ENCODE measurements at places on chromosomes 5 and 9.

DNA sequence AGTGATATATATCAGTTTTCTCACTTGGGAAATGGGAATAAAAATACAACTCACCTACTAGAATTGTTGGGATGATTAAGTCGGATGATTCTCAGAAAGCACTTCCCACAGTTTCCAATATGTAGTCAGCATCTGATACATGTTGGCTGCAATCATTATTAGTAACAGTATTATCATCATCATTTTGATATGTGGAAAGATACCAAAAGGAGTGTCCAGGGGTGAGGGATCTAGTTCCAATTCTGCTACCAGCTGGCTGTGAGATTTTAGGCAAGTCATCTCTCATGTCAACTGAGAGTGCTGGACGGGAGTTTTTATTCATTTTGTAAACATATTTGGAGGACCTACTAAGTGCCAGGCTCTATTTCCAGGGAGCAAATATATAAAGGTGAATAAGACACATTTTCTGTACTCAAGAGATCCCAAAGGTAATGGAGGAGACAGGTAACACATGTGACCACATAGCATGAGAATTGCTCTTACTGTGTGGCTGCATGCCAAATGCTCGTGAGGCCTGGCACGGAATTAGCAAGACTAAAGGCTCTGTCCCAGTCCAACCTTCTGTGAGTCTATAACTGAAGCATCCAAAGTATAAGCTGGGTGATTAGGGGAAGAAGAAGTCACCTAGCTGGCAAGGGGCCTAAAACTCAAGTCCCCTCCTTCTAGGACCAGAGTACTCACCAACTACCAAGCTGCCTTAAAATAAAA, 83.0 kb downstream of the GRIA1 start:
- peak; percentile 72 for DNase-seq

DNA sequence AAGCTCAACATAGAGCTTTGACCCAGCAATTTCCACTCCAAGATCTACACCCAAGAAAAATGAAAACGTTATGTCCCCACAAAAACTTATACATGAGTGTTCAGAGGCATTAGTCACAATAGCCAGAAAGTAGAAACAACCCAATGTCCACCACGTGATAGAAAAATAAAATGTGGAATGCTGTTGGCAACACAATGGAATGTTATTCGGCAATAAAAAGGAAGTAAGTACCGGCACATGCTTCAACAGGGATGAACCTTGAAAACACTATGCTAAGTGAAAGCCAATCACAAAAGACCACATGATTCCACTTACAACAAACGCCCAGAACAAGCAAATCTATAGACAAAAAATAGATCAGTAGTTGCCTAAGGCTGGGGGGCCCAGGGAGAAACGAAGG, 6.0 kb downstream of the UBQLN1 start:
- DNase-seq, result no peak

DNA sequence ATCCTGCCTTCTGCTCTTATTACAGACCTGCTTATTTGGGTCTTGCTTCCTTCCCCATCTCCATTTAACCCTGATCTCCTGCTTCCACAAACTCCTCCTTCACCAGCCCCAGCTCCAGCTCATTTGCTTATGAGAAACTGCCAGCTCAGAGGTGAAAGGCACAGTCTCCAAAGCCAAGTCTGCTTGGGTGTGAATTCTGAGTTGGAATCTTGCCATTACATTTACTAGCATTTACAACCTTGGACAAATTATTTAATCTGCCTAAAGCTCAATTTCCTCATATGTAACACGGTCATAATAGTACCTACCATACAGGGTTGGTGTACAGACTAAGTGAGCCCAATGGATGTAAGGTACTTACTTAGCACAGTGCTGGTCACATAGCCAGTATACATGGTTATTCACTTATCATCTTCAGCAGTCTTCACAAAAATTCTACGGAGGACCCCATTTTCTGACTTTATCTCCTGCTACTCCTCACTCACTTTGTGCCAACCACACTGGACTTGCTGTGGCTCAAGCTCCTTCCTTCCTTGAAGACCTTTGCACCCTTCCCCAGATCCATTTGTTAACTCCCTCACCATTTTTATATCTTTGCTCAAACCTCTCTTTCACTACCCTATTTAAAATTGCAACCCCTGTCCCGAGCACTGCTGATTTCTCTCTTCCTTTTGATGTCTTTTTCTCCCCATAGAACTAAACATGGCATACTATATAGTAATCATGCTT, 86.2 kb downstream of the DOCK2 start:
- DNase-seq, result no peak

DNA sequence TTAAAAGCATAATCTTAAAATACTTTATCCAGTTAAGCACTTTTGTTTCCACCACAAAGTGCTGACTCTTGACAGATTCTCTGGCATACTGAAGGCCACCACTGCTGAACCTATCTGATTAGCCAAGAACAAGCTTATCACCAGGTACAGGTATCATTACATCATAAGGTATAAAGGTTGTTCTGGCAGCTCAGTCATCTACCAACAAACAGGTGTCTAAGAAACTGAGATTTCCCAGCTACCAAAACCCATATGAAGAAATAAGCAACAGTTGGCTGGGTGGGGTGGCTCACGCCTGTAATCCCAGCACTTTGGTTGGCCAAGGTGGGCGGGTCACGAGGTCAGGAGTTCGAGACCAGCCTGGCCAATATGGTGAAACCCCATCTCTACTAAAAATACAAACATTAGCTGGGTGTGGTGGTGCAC, 5.0 kb downstream of the MTMR12 start:
- DNase-seq, result no peak

DNA sequence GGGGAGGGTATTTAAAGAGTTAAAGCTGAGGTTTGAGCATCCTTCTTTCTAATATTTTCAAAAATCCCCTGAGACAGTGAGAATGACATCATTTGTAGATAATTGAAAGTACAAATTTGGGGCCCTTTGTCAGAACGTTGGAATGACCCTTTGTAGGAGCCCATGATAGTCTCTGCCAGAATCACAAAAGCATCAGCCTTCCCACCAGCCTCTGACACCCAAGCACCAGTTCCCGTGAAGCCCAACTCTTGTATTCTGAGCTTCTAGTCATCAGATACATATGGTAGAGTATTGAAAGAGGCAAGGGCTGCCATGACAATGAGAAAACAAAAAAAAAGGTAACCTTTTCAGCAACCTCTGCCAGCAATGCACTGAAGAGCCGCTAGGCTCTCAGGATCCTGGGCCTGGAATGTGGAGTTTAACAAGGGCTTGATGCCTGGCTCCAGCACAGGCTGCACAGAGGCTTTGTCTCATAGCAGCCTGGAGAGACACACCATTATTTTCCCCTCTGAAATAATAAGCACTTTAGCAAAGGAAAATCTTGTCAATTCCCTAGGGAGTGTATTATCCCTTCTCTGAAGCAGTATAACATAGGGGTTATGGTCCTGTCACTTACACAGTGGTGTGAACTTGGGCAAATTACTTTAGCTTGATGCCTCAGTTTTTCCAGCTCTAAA, 114.4 kb downstream of the ZNF608 start:
- no peak for DNase-seq

DNA sequence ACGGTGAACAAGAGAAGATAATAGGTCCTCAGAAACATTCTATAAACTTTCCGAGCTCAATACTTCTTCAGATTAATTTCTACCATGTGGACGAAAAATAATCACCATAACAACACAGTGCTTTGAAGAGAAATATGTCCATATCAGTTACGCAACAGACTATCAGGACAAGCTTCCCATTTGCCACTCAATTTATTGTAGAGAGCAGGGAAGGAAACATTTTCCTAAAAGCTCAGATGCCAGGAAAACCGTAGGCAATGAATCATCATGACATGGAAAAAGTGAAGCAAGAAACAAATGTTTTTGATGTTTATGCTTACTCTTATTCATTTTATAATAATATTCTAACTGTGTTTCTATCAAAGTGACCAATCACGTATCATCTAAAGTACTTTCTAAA, 87.6 kb downstream of the S1PR3 start:
- DNase-seq, result no peak

- DNase-seq, result peak; percentile 55
Observed at GRCh38 chr5:10233505-10233904, 16.2 kb downstream of the ATPSCKMT start.

DNA sequence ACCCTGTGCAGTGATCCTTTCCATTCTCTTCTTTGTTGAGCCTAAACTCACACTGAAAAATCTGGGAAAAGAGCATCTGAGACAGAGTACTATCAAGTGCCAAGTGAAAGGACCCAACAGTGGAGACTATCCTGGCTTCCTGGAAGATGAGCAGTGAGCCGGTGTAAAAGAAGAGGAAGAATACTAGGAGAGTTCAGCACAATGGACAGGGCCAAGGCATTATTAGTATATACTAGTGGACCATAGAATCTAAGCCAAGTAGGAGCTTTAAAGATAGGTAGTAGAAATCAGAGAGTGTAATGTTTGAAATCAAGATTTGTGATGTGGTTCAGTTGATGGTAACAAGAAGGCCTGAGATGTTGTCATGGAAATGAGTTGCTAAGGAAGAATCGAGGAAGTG, 140.8 kb downstream of the CAMK4 start:
- no peak for DNase-seq

DNA sequence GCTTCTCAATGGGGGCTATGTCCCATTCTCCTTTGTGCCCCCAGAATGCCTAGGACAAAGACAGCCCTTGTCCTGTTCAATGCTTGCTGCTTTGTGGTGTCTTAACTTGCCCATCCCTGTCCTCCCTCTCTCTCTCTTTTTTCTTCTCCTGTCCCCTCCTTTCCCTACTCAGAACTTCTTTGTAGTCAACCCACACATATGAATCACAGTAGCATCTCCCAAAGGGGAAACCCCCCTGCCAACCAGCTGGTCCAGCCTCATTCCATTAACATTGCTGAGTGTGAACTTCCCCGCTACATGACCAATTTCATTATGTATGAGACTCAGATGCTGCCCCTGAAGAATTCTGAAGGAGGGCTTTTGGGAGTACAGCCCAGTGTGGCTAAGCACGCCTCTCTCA, 408.3 kb downstream of the ENC1 start:
- no peak for DNase-seq

DNA sequence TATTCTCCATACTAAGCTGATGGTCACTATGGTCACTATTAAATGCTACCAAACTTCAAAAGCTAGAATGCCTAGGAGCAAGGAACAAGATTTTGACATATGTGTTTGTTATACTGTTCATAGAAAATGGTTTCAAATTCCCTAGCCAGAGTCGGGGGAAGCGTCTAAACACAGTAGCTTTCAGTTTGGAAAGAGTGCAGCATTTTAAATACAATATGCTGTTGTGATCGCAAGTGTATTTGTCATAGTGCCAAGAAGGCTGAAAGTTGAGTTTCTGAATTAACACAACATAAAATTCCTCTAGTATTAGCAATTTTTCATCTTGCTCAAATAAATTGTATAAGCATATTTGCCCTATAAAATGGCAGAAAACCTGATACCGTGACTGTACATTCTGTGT, 280.4 kb downstream of the ZNF608 start:
- DNase-seq, result no peak

DNA sequence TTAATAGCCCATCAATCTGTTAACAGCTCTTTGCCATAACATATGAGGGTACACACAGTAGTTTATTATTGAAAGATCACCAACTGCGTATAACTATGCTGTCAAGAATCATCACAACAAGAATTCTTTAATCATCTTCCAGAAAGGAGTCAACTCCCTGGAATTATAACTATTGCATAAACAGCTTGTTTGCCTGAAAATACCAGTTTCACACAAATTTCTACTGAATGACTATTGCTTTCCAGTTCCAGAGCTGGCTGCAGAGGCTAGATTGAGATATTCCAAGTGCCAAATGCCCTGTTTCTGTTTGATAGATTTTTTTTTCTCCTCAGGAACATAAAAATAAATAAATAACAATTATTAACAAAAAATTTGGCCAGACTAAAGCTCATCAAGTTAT, 444.7 kb downstream of the TLE1 start:
- DNase-seq, result no peak

- peak; percentile 17 for DNase-seq
Observed at GRCh38 chr9:81771571-81771970, 82.2 kb upstream of the TLE1 start.

DNA sequence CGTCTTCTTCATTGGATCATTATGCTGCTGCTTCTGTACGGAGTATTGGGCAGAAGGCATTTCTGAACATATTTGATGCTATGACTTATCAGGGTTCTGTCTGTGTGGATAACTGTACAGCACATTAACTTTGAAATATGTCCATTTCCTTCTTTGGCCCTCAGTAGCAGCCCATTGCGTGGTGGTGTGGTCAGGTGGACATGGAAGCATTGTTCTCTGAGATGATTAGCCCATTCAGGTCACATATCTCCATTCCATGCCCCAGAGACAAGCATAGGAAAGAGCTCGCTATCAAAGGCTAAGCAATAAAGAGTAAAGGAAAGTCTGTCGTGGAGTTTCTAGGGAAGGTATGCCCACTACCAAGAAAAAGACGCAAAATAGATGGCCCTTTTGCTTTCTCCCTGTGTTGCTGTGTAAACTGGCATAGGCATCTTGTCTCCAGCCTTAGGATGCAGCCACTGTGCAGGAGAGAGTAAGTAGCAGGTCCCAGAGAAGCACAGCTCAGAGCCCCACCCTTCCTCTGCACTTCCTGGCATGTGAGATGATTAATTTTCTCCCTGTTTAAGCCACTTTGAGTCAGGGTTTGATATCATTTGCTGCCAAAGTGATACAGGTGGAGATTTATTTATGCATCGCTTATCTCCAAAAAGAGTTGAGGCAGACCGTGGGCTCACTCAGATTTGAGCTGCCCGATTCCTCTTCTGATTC, 221.9 kb downstream of the PDZD2 start:
- no peak for DNase-seq

DNA sequence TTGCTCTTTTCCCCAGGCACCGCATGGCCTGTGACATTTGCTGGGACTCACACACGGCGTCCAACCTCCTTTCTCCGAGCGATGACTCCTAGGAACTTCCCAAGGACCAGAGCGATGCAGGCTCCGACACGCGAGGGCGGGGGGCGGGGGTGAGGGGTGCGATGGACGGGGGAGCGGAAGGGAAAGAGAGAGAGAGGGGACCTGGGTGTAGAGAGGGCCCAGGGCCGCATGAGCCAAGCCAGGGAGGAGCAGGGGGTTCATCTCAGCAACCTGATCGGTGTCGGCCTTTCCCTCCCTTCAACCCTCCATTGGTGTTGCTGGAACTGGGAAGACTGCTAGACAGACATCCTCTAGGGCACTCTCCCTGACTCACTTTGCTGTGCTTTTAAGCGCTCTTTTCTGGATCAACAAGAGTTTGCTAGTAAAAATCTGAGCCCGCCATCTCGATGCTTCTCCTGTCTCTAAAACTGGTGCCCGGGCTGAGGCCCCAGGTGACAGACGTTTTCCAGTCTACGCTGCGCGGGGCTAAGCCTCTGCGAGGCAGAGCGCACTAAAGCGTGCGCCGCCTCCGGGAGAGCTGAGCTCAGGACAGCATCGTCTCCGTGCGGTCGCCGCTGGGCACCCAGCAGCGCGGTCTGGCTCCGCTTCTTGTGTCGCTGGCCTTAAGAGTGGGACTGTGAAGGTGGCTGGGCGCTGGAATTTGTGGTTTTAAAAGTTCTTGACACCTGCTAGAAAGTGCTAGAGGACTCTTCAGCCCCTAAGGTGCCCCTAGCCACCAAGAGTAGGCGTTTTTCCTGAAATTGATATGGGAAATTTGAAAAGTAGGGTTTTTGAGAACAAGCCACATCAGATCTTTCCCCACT, 1.0 kb upstream of the TSLP start:
- DNase-seq, result no peak

GRCh38 chr5:147671365-147671764, 111.2 kb downstream of the JAKMIP2 start:
- no peak for DNase-seq

GRCh38 chr9:112516769-112517168, 30.1 kb downstream of the KIAA1958 start:
- no peak for DNase-seq

Measured in NCI-H446 (cell line).